Naive thymus-derived CD4-positive, alpha-beta T cell (primary cell): ENCODE measurements at places on chromosomes 7 and 10. TPM values are rescaled to one million over a fixed set of nuclear protein-coding genes. Genes with fewer than 3 reads are reported as not detected.
A peak's percentile ranks its signal among the peaks of the same experiment; 100 is the strongest.

NAT16 gene
- total RNA-seq = not detected

VSTM4 gene
- total RNA-seq = not detected

EGFR gene
- total RNA-seq = not detected in 2 replicates

BAMBI gene
- not detected for total RNA-seq

PRTFDC1 gene
- 0.51 TPM for total RNA-seq

OR2A7 gene
- 1.7 TPM for total RNA-seq

UNCX gene
- not detected for total RNA-seq

PTPRZ1 gene
- total RNA-seq = not detected

CDH23 gene
- 7.9 TPM for total RNA-seq

LRRC4 gene
- total RNA-seq = 0.94 TPM

CALHM3 gene
- total RNA-seq = not detected in 2 replicates

ITIH5 gene
- total RNA-seq = not detected

HOXA4 gene
- total RNA-seq = not detected

TMEM26 gene
- 0.16 TPM for total RNA-seq

TDRD1 gene
- 0.05 TPM in 1 of 2 replicates, not detected in the other for total RNA-seq

INMT gene
- total RNA-seq = 1.3 TPM

ADARB2 gene
- total RNA-seq = not detected

DNA sequence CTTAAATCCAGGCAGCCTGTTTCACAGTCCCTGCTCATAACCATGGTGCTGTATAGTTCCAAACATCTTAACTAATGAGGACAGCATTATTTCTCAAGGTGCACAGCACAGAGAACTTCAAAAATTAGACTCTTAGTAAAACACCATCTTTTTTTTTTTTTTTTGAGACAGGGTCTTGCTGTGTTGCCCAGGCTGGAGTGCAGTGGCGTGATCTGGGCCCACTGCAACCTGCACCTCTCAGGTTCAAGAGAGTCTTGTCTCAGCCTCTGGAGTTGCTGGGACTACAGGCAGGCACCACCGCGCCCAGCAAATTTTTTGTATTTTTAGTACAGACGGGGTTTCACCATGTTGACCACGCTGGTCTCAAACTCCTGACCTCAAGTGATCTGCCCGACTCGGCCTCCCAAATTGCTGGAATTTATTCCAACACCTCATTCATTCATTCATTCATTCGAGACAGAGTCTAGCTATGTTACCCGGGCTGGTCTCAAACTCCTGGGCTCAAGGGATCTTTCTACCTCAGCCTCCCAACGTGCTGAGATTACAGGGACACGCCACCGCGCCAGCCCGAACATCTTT lies 507 bp upstream of the TMEM254 start:
- H3K27me3 ChIP-seq = no peaks in the 10 kb centered on the region
- no peak for DNase-seq
- H3K36me3 ChIP-seq = peaks cover 14% of the 10 kb centered on the region

DNA sequence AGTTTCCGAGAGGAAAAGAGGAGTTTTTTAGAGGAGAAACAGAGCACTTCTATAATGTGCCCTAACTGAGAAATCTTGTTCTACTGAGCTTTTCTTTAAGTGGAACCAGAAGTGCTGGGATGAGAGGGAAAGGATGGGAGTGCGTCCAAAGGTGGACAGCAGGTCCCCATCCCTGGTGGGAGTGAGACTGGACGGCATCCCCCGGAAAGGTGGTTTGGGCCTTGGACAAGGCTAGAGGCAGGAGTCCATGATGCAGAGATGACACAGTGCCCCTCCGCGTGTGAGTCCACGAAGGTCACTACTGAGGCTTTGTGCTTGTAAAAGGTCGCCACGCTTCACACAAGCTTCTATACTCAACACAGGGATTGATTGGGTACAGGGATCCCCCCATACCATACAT lies 6.1 kb upstream of the EN2 start:
- H3K36me3 ChIP-seq = no peaks in the 10 kb centered on the region
- no peak for DNase-seq
- no peak overlapping the region for H3K4me3 ChIP-seq
- H3K4me1 ChIP-seq = no peaks in the 10 kb centered on the region
- no peak overlapping the region for H3K27ac ChIP-seq

DNA sequence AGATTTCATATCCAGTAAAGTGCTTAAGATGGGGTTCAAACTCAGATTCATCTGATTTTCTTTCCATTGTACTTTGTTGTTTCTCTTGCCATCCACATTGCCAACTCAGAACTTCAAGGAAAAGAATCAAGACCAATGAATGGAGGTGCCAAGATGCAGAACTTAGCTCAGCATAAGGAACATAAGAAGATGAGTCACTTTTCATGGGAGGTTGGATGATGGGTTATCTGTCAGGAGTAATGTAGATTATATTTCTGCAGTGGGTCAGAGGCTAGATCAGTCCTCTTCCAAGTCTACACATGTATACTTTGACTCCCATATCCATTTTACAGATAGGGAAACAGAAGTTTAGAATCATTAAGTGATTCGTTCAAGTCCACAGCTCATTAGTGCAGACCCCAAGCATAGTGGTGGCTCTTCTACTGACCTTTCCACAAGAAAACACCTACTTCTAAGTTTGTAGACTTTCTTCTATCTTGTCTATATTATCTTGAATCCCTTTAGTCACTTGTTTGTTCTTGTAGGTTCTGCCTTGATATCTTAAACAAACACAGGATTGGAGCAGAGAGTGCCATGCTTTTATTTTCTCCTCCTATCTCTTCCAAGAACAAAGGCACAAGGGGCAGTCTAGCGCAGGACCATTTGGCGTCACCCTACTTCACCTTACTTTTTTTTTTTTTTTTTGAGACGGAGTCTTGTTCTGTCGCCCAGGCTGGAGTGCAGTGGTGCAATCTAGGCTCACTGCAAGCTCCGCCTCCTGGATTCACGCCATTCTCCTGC lies 14.0 kb upstream of the ADD3 start:
- no peaks in the 10 kb centered on the region for H3K36me3 ChIP-seq
- H3K4me3 ChIP-seq = no peak overlapping the region
- no peak for DNase-seq
- H3K27me3 ChIP-seq = no peaks in the 10 kb centered on the region

DNA sequence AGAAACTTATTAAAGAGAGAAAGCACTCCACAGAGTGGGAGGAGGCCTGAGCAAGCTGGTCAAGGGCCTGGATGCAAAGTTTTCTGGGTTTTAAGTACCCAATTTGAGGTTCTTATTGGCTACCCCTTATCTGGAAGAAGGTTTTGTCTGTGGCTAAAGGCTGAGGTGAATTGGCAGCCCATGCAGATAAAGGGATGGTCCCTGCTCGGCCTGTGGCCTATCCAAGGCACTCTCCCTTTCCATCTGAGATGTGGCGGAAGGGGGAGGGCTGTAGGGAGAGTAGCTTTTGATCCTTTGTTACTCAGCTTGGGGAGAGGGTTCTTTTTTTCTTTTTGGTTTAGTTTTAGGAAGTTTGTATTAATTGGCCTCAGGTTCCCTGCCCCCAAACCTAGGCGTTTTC lies 465.1 kb downstream of the ATRNL1 start:
- no peaks in the 10 kb centered on the region for H3K27me3 ChIP-seq
- no peak for DNase-seq
- H3K36me3 ChIP-seq = no peaks in the 10 kb centered on the region
- no peak overlapping the region for H3K27ac ChIP-seq
- H3K4me3 ChIP-seq = no peak overlapping the region

GRCh38 chr10:30088178-30088577 lies 28.8 kb upstream of the JCAD start:
- H3K36me3 ChIP-seq = no peaks in the 10 kb centered on the region
- no peak overlapping the region for H3K4me3 ChIP-seq
- no peak overlapping the region for H3K27ac ChIP-seq
- H3K4me1 ChIP-seq = no peaks in the 10 kb centered on the region

DNA sequence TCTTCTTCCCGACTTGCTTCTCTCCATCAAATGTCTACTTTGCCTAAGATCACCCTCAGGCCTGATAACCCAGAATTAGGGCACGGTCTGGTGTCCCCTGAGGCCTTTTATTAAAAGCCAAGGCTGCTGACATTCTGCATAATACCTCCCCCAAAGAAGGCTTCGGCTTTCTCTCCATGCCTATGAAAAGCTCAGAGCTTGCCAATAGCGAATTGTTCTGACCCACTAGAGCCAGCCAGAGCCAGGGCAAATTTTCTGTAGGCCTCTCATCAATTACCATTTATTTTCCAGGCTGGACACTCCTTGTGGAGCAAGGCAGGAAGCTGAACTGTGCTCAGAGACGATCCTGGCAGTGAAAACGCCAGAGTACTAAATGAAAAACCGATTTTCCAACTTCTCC lies 64.3 kb upstream of the ADRB1 start:
- no peaks in the 10 kb centered on the region for H3K36me3 ChIP-seq
- no peak overlapping the region for H3K27ac ChIP-seq
- H3K4me3 ChIP-seq = no peak overlapping the region
- H3K4me1 ChIP-seq = peaks cover 13% of the 10 kb centered on the region
- no peak for DNase-seq

GRCh38 chr10:109982123-109982522 lies 25.7 kb upstream of the ADD3 start:
- no peak overlapping the region for H3K4me3 ChIP-seq
- H3K36me3 ChIP-seq = no peaks in the 10 kb centered on the region
- no peaks in the 10 kb centered on the region for H3K27me3 ChIP-seq
- no peak for DNase-seq
- no peak overlapping the region for H3K27ac ChIP-seq

GRCh38 chr7:7642081-7642480 lies 1.5 kb downstream of the UMAD1 start:
- H3K36me3 ChIP-seq = peaks cover 4% of the 10 kb centered on the region

- no peak for DNase-seq
- H3K4me1 ChIP-seq = no peaks in the 10 kb centered on the region
- H3K36me3 ChIP-seq = no peaks in the 10 kb centered on the region
- H3K27ac ChIP-seq = no peak overlapping the region
- no peaks in the 10 kb centered on the region for H3K27me3 ChIP-seq
- H3K4me3 ChIP-seq = no peak overlapping the region
Measured at GRCh38 chr7:69922026-69922803, 323.9 kb downstream of the AUTS2 start.

GRCh38 chr7:151207804-151208203 lies 2.5 kb downstream of the H2BK1 start:
- no peaks in the 10 kb centered on the region for H3K27me3 ChIP-seq
- no peak overlapping the region for H3K27ac ChIP-seq
- H3K36me3 ChIP-seq = no peaks in the 10 kb centered on the region
- H3K4me1 ChIP-seq = peaks cover 20% of the 10 kb centered on the region
- no peak for DNase-seq

GRCh38 chr7:29372351-29373090 lies 177.9 kb downstream of the CHN2 start:
- H3K27me3 ChIP-seq = no peaks in the 10 kb centered on the region
- no peak for DNase-seq
- H3K4me1 ChIP-seq = no peaks in the 10 kb centered on the region
- H3K27ac ChIP-seq = no peak overlapping the region

DNA sequence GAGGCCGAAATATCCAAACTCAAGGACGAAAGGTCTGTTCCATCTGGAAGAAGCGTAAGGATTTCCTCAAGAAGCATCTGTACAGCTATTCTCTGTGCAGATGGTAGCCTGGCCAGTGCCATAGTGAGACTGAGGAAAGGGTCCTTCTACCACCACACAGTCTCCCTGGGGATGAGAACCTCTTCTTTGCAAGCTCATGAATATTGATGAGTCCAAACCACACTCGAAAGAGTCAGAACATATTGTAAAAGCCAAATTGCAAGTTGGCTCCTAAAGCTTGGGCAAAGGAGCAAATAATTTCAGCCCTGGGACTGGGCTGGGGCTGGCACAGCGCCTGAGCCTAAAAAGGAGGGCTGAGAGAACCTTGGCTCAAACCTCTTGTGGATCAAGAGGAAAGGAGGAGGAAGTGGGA lies 66.1 kb upstream of the PIP4K2A start:
- H3K27ac ChIP-seq = no peak overlapping the region
- H3K27me3 ChIP-seq = no peaks in the 10 kb centered on the region
- no peak overlapping the region for H3K4me3 ChIP-seq
- no peaks in the 10 kb centered on the region for H3K4me1 ChIP-seq
- no peak for DNase-seq

GRCh38 chr7:127793582-127793981 lies 141.6 kb downstream of the SND1 start:
- no peak overlapping the region for H3K4me3 ChIP-seq
- DNase-seq = no peak
- H3K4me1 ChIP-seq = no peaks in the 10 kb centered on the region
- no peak overlapping the region for H3K27ac ChIP-seq
- no peaks in the 10 kb centered on the region for H3K36me3 ChIP-seq

DNA sequence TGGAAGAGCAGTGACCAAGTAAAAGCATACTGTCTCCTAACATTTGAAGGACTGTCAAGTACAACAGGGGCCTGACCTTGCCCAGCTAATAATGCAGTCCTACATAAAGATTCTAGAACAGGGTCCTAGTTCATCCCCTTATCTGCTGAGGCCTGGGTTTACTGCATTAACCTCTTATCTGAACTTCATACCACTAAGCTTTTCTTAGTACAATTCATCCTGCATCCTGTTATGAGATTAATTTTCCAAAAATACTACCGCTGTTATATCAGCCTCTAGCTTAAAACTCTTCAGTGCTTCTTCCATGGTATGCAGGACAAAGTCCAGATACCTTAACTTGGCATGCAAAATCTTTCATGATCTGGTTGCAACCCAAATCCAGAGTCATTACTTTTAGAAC lies 72.5 kb downstream of the CHRM2 start:
- H3K27ac ChIP-seq = no peak overlapping the region
- no peaks in the 10 kb centered on the region for H3K27me3 ChIP-seq
- H3K4me1 ChIP-seq = no peaks in the 10 kb centered on the region
- H3K36me3 ChIP-seq = no peaks in the 10 kb centered on the region
- DNase-seq = no peak

DNA sequence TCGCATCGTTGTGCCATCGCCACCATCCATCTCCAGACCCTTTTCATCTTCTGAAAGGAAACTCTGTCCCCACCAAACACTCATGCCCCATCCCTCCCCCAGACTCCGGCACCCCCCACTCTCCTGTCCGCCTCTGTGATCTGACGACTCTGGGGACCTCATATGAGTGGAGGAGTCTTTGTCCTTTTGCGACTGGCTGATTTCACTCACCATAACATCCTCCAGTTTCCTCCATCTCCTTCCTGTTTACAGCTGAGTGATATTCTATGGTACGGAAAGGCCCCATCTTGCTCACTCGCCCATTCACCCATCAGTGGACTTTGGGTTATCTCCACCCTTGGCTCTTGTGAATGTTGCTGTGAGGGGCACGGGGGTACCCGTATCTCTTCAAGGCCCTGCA lies 11.8 kb upstream of the INSIG1 start:
- H3K27ac ChIP-seq = no peak overlapping the region
- DNase-seq = no peak
- no peak overlapping the region for H3K4me3 ChIP-seq
- H3K4me1 ChIP-seq = peaks cover 18% of the 10 kb centered on the region
- no peaks in the 10 kb centered on the region for H3K27me3 ChIP-seq

GRCh38 chr7:43669286-43670081 lies 59.8 kb downstream of the COA1 start:
- DNase-seq = no peak
- peaks cover 10% of the 10 kb centered on the region for H3K4me1 ChIP-seq
- H3K27ac ChIP-seq = peak overlapping the region; percentile 53
- H3K36me3 ChIP-seq = peaks cover 5% of the 10 kb centered on the region

GRCh38 chr10:35356725-35357092 lies 20.4 kb downstream of the CCNY start:
- peaks cover 30% of the 10 kb centered on the region for H3K4me1 ChIP-seq
- H3K4me3 ChIP-seq = no peak overlapping the region
- no peak for DNase-seq
- no peaks in the 10 kb centered on the region for H3K36me3 ChIP-seq
